Colonic mucosa (tissue), 4 donors: ENCODE measurements at places on chromosomes 1 and 21. TPM values are rescaled to one million over a fixed set of nuclear protein-coding genes. Genes with fewer than 3 reads are reported as not detected.

The FCRLB gene
- not detected for total RNA-seq

The AADACL4 gene
- total RNA-seq, result not detected

The RIPPLY3 gene
- not detected for total RNA-seq

The S100A16 gene
- total RNA-seq, result 288 TPM

The HSPA6 gene
- 3.6 TPM for total RNA-seq

The ZNF648 gene
- total RNA-seq, result not detected
